Stimulated activated CD8-positive, alpha-beta memory T cell treated with anti-CD3 and anti-CD28 coated beads, Interleukin-4, amount 100 ng/mL, for 4 hours (primary cell): ENCODE measurements at places on chromosomes 7 and 10.

DNA sequence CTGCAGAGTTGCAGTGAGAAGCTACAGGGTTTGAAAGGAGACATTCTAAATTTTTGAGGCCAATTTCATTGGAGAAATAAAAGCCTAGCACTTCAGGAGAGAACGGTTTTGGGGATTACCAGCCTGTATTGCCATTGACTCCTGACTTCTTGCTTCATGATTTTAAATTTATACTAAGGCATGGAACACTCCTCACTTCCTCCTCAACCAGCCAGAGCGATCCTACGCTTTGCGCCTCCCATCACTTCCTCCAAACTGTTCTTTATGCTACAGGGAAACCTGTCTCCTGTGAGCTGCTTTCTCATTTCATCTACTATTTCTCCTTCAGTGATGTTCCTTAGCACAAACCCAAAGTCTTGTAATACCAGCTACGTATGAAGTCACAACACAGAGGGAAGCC lies 495.1 kb downstream of the SUGCT start:
- DNase-seq, result no peak

DNA sequence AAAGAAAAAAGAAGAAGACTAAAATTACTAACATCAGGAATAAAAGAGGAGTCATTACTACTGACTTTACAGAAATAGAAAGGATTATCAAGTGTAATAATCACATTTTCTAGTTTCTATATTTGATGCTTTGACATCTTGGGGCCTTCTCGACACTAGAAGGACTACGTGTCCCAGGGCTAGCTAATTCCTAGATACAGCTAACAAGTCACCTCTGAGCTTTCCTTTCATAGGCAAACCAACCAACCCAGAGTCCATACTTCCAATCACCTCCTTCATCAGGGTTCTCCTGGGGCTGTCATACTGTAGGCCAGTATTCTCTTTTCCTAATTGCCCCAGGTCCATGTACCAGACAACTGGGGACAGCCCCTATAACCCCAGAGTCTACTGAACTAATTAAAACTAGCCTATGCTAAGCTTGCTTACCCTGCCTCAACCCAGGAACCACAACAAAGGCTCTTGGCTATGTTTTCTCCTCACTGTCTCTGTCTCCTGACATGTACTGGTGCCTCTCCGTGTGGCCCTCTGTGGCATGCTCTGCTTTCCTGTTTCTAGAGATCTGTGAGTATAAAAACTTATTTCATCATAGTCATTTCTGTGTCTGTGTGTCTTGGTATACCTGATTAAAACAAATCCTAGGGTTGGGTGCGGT lies 6.7 kb upstream of the PARP12 start:
- no peak for DNase-seq

DNA sequence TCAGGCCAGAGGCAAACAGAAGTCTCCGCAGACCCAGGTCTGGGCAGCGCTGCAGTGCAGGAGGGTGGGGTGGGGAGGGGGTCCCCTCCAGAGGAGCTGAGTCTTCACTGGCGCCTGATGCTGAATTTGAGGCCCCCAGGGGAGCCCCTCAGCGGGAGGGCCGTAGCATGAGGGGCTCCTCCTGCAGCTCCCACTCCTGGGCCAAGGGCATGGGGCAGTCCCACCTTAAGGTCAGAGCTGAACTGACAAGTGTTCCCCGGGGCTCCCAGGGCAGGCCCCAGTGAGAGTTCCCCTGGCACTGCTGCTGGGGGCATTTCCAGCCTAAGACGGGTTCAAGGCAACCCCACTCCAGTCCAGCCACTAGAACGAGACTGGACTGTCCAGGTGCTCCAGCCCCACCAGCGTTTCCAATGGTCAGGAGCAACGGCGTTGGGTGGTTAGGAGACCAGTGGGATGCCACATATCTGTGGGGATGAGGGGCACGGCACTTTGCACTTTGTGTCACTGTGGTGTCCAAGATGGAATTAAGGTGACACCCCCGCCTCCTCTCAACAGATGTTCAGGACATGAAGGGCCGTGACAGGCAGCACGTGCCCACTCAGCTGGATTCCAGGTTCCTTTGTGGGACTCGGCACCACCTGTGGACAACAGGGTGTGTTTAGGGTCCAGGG lies 139.1 kb downstream of the PTPRN2 start:
- DNase-seq, result no peak

GRCh38 chr7:5375925-5376324 lies 47.7 kb downstream of the TNRC18 start:
- DNase-seq, result no peak

DNA sequence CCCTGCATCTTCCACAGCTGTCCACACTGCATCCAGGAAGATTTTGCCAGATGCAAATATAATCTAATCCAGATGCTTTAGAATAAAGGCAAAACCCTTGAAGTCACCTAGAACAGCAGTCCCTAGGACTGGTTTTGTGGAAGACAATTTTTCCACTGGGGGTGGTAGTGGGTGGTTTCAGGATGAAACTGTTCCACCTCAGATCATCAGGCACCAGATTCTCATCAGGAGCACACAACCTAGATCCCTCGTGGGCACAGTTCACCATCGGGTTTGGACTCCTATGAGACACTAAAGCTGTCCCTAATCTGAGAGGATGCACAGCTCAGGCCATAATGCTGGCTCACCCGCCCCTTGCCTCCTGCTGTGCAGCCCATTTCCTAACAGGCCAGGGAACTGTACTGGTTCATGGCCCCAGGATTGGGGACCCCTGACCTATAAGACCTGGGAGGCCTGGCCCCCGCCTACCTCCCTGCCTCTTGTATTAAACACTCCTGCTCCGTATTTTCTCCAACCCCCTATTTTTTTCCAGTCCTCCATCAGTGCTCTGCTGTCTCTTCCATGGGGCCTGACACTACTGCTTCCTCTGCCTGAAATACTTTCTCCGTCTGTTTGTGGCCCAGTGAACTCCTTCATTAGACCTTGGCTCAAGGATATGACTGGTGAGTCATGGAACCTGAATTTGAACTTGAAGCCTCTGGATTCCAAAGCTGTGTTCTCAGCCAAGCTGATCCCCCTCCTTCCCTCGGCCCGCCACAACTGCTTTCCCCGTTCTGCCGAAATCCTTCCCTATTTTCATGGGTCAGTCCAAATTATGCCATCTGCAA lies 79.9 kb upstream of the RHEB start:
- DNase-seq, result no peak

GRCh38 chr10:23695825-23696420 lies 257.0 kb downstream of the OTUD1 start:
- DNase-seq, result no peak

DNA sequence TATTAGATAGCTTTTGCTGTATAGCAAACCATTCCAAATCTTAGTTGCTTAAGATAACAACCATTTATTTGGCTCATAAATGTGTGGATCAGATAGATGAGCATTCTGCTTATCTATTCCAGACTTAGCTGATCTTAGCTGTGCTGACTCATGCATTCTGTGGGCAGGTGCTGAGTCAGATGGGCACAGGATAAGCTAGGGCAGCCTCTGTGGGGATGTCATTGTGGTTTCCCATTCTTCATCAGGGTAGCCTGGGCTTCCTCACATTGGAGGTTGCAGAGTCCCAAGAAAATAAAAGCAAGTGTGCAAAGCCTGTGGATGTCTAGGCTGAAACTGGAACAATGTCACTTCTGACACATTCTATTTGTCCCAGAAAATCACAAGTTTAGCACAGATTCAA lies 917.0 kb downstream of the TYW1 start:
- DNase-seq, result no peak

DNA sequence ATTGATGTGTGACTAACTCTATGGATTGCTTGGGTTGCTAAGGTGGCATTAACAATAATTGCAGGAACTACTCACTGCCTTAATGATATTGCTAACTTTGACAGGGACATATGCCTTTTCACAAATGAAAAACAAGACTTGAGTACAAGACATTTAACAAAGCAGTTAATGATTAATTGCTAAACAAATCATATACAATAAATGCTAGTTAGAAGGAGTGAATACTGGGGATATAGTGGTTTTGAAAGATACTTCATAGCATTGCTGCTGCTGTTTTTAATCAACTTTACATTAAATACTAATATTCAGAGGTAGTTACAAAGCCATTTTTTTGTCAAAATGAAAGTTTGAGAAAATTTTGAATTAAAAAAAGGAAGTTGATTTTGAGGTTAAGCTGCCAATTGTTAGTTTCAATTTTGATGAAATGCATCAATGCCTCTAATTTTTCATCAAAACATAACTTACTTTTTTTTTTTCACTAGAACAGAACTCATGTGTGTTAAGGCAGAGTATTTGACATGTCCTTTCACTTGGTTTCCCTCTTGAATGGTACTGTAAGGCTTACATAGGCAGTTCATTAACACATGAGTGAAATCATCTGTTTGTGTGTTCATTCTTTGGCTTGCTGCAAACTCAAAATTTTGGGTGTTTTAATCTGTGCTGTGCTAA lies 106.2 kb upstream of the SEMA3D start:
- DNase-seq, result no peak

DNA sequence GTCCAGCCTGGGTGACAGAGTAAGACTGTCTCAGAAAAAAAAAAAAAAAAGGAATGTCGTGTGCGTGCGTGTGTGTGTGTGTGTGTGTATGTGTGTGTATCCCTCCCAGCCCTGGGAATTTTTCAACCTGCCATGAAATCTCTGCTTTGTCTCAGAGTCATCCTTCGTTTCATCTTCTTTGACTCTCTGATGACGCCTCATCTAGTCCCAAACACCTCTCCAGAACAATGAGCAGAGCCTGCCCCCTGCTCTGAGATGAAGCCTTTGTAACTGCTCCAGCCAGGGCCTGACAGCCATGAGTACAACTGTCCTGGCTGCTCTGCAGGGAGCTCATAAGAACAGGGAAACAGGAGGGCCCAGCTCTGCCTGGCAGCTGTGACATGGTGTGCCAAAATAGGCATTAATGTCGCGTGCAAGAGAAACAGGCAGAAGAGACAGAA lies 149.5 kb downstream of the FAM107B start:
- no peak for DNase-seq

DNA sequence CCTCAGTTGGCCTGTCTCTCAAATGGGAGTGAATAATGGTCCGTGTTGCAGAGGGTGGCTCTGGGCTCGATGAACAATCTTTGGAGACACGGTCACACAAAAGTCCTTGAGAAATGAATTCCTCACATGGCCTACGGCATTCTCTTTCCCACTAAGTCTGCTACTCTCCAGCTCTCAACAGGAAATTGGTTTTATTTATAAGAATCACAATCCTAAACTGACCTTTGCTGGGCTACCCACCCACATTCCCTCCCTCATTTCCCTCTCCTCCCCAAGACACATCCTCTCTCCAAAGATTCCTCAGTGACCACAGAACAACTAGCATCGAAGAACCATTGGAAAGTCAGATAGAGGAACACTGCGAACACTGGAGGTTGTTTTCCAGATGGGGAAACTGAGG lies 4.7 kb downstream of the AFAP1L2 start:
- DNase-seq, result no peak

GRCh38 chr10:49335364-49335972 lies 36.5 kb downstream of the C10orf71 start:
- no peak for DNase-seq

GRCh38 chr10:98489561-98490481 lies 43.1 kb upstream of the HPS1 start:
- no peak for DNase-seq

- DNase-seq, result no peak
Observed at GRCh38 chr7:101118856-101119255, 8.0 kb upstream of the SERPINE1 start.

GRCh38 chr10:68271196-68271882 lies 39.4 kb upstream of the ATOH7 start:
- no peak for DNase-seq

- DNase-seq, result no peak
Observed at GRCh38 chr10:115882021-115882420, 391.0 kb downstream of the GFRA1 start.

DNA sequence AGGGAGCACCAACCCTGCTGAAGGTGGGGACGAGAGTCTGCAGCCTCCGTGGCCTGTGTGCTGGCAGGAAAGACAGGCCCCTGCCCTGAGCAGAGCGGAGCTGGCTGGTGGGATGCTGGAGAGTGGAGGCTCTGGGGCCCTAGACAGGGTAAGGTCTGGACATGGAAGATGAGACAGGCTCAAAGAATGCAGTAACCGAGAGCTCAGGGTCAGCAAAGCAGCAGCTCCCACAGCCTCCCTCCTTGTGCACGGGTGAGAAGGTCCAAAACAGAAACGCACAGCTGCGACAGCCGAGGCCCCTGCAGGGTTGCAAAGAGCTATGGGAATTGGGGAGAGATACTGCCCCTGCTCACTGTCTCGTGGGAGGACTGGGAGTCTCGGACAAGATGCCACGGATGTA lies 80.5 kb downstream of the TNS3 start:
- no peak for DNase-seq

GRCh38 chr10:42548254-42548653 lies 90.1 kb downstream of the ZNF33B start:
- DNase-seq, result no peak

GRCh38 chr10:104033401-104033930 lies 52.2 kb downstream of the COL17A1 start:
- DNase-seq, result no peak

DNA sequence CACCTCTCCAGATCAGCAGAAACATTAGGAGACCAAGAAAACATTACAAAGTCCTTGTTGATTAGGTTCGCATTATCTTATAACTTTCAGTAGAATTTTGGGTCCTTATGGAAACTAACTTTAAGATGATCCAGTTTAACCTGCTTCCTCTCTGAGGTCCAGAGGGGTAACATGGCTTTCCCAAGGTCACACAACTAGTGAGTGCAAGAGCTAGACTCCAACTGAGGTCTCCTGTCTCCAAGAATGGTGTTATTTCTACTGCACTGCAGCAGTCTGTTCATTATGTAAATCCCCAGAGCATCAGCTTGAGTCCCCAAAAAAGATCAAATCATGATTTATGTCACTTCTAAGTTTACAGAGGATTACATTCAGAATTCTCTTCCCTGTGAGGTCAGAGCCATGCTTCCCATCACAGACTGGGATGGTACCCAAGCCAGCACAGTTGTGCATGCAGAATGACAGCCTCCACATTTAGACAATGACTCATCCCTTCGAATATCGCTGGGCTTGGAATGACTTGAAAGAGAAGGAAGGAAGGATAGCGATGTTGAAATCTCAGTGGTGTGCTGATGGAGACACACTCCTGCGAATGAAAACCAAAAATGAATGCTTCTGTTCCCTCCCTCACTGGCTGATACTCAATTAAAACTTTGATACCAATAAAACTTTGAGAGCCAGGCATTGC lies 163.1 kb upstream of the PLXNA4 start:
- no peak for DNase-seq

DNA sequence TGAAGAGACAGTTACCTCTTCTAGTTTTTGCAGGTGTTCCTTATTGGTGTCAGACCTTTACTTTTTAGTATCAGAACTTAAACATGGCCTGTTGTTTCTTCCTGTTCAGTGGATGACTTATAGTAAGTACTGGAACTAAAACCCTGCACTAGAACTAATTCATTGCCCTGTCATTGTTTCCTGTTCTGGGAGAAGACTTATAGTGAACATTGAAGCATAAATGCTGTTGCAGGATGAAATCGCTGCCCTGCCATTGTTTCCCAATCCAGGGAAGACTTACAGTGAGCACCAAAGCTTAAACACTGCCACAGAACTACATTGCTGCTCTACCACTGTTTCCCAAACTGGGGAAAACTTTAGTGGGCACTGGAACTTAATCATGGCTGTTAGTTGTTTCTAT lies 13.1 kb downstream of the IPMK start:
- no peak for DNase-seq
